ENCODE measurements at places on chromosomes 1 and 21. TPM values are rescaled to one million over a fixed set of nuclear protein-coding genes. Genes with fewer than 3 reads are reported as not detected.
A peak's percentile ranks its signal among the peaks of the same experiment; 100 is the strongest.

The OR2L8 gene
- total RNA-seq: not detected

The LDLRAD2 gene
- total RNA-seq: 0.25 TPM

The SLFNL1 gene
- 0.30 TPM for total RNA-seq

The BGLAP gene
- total RNA-seq: 1.2 TPM

The CELSR2 gene
- total RNA-seq: 4.2 TPM

The WDR64 gene
- not detected for total RNA-seq

The PGM1 gene
- 146 TPM for total RNA-seq

DNA sequence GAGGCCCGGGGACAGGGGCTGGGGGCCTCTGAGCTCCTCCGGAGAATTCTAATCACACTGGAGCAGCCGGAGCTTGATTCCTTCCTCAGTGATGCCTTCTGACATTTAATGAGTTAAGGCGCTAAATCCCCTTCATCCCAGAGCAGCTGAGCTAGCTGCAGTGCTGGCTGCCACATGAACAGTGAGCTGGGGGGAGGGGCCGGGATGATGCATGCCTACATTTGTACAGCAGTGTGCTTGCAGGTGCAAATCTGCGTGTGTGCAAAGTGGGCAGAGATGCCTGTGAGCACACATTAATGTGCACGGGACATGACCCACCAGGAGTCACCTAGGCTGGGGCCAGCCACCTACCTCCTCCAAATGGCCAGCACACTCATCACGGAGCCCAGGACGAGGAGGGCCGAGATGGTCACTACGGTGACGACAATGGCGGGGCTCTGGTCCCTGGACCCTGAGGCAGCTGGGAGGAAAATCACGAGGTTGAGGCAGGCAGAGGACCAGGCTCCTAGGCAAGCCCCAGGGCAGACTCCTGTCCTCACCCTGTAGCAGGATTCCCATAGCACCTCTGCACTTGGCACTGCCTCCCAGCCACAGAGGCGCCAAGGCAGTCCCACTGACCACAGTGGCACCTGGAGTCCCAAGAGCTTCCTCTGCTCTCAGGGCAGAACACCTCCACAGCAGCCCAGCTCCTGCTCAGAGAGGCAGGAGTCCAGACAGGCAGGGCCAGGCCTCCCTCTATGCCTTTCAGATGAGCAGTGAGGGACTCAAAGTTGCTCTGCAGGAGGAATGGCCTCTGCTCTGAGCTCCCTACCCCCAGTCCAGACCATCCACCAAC lies 34.7 kb downstream of the CDCA8 start:
- DNase-seq: no peak

DNA sequence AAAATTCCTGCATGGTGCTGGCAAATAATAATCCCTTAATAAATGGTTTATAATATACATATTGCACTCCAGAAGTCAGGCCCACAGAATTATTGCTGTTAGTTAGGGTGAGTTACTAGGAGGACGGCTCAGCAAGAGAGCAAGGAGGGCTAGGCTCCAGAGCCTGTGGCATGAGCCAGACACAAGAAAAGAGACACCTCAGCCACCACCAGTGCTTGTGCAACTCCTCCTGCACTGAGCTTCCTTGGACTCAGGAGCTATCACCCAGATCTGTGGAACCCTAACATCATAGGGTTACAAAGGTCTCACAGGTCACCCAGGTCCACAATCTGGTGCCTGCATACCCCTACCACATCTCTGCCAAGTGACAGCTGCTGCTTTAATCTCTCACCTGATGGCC lies 12.8 kb upstream of the LRRC8D start:
- DNase-seq: no peak

DNA sequence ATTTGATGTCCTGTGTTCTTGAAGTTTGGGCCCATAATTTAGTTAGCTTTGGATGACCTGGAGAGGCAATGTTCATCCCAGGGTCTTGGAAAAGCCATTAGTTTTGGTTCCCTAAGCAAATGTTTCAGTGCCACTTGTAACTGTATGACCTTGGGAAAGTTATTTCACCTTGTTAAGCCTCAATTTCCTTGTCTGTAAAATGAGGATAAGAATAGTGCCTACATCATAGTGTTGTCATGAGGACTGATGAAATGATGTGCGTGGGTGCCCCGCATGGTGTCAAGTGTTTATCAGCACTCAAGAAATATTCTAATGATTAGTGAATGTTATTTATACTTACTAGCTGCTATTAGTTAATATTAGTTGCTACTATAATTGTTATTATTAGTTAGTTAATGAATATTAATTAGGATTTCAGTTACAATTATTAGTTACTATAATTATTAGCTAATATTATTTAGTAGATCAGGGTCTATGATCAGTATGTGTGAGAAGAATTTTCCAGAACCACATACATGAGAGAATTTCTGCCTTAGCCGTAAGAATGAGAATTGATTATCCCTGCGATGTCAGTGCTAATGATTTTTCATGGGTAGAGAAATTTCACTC lies 1.9 kb downstream of the SH3BGR start:
- no peak for DNase-seq

- DNase-seq: no peak
Observed at GRCh38 chr1:97832481-97832880, 88.4 kb downstream of the DPYD start.

- DNase-seq: no peak
Observed at GRCh38 chr1:112344754-112345423, 51.1 kb upstream of the CTTNBP2NL start.

GRCh38 chr1:57024855-57025254 lies 59.0 kb upstream of the C8B start:
- no peak for DNase-seq

DNA sequence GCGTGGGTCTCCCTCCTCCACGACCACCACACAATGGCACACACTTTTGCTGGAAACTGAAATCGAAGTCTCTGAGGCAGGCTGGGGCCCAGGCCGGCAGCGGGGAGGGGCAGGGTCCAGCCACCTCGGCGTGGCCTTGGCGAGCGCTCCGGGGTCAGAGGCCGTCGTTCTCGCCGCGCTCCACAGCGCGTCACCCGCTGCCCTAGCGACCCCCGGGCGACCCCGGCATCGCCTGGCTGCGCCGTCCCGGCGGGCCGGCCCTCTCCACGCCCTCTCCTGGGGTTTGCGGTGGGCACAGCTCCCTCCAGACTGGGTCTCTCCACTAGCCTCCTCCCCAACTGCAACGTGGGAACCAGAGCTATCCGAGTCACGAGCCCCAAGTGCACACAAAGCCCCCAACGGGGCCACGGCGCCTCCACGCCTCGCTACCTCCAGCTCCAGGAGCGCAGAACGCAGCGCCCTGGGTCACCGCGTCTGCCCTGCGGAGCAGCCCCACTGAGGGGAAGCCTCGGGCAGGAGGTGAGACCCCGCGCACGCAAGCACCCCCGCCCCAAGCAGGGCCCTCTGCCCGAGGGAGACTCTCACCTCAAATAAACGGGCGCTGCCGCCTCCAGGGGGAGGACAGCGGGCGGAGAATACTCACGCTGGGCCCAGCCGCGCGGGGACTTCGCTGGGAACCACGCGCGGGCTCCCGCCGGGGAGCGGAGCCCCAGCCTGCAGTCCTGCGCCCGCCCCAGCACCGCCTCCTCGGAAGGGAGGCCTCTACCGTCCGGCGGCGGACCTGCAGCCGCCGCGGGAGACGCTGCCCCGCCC lies 134.0 kb upstream of the BARHL2 start:
- DNase-seq: peak; percentile 82

GRCh38 chr1:118905196-118905595 lies 82.9 kb downstream of the TBX15 start:
- DNase-seq: no peak

- peak; percentile 16 for DNase-seq
Observed at GRCh38 chr1:109803901-109804331, 40.2 kb upstream of the EPS8L3 start.

DNA sequence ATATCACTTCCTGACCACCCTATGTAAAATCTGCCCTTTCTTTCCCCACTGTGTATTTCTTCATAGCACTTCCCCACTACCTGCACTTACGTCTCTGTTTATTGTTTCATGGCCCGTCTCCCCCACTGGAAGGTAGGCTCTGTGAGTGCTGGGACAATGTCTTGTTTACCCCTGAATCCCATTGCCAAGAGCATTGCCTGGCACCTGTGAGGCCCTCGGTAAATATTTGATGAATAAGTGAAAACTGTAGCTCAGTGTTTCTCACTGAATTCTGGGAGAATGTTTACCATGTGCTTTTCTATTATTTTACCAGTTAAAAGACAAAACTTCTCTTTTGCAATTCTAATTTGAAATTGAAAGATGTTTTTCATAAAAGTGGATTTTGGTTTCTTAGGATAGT lies 11.8 kb downstream of the NFASC start:
- DNase-seq: no peak

DNA sequence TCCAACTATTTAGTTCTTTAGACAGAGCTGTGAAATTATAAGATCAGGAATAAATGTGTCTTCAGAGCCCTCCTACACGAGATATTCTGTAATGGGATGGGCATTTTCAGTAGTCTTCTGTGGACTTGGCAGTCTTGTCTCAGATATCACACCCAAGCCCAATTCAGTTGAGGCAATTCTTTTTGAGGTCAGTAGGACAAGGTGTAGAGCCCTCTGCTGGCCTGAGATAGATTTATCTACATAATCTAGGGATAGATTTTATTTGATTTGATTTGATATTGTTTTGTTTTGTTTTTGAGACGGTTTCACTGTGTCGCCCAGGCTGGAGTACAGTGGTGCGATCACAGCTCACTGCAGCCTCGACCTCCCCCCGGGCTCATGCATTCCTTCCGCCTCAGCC lies 77.5 kb downstream of the FMN2 start:
- no peak for DNase-seq

GRCh38 chr1:109488201-109488600 lies 4.5 kb downstream of the ATXN7L2 start:
- no peak for DNase-seq

- no peak for DNase-seq
Observed at GRCh38 chr1:214494706-214495105, 56.7 kb downstream of the PTPN14 start.

- no peak for DNase-seq
Observed at GRCh38 chr1:207112616-207113296, 8.7 kb downstream of the C4BPA start.

GRCh38 chr1:93989601-93990000 lies 80.4 kb upstream of the GCLM start:
- DNase-seq: no peak

GRCh38 chr1:108817016-108817415 lies 39.9 kb downstream of the AKNAD1 start:
- DNase-seq: no peak

DNA sequence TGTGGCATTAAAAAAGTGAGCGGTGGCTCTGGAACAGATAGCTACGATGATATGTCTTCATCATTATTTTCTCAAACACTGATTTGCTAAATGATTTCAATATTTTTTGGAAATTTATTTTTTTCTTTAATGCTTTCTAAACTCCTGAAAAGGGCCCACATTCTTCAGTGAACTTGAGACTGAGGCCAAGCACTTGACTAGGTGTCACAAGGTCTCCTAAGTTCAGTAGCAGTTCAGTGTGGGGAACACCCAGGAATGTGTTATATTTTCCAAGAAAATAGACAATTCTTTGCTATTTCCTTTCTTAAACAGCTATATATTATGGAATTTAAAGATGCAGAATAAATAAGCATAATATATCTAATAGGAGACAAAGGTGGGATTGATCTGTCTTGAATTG lies 850.9 kb downstream of the USP25 start:
- DNase-seq: no peak

Data from colonic mucosa (tissue), 4 donors.